ENCODE measurements at places on chromosomes 16 and 17.

DNA sequence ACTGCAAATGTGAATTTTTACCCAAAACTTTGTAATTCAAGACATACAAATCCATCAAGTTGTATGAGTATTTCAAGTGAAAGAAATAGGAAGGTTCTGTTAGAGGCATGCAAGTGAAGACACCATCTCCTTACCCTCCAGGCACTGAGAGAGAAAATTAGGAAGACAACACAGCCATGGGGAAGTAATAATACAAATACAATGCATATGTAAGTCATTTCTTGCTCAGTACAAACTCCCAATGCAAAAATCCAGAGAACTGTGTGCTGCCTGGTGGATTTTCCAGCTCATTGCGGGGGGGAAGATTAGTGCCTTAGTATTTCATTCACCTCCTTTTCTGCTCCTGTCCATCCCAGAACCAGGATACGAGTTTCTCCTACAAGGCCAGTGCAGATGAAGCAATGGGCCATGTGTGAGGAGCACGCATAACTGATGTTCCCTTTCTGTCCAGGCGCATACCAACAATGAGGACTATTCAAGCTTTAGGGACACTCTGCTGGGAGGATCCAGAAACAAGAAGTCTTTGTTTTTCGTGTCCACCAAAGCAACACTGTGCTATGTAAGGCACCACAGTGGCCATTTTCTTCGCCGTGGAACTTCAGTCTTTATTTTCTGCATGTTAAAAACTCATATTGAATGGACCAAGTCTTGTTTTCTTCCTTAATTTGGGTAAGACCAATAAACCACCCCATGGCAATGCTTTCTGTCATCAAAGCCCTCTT, 143.7 kb upstream of the RCVRN start:
- no peak for DNase-seq

DNA sequence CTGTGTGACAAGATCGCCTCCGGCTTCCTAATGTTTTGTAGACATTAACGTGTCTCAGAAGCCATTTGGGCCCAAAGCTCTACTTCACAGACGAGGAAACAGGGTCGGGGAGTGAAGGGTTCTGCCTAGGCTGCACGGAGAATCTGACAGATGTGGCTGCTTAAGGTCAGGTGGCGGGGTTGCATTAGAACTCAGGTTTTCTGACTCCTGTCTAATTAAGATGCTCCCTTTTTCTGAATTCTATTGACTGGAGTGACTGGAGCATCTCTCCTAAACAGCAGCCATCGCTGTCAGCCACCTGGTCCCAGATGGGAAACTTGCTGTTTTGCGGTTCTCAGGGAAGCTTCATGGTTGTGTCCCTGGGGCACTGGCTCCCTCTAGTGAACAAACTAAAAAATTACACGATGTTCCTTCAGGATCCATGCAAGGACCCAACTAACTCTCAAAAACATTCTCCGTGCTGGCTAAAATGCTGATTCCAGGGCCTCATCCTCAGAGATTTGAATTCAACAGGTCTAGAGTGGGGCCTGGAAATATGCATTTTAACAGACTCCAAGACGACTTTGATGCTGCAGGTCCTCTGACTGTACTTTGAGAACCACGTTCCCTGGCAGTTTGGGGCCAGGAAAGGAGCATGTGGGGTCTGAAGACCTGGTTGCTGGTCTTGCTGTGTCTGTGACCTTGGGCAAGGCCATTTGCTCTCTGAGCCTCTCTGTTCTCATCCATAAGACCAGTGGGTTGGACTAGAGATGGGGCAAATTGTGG, 117.4 kb downstream of the IRF8 start:
- DNase-seq: peak; percentile 75

DNA sequence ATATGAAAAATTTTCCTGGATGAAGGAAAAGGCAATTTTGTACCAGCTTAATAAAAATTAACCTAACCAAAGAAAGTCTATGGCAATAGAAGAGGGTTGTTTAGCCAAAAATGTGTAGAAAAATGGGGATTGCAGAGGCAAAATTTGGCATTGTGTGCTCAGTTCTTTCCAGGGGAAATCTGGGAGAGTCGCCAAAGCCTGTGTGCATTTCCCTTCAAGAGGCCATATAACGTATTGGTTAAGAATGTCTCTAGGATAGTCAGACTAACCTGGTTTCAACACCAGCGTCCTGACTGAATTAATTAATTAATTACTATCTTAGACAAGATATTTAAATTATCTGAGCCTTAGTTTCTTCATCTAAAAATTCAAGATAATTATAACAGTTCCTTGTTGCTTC, 44.8 kb upstream of the HLF start:
- DNase-seq: no peak

DNA sequence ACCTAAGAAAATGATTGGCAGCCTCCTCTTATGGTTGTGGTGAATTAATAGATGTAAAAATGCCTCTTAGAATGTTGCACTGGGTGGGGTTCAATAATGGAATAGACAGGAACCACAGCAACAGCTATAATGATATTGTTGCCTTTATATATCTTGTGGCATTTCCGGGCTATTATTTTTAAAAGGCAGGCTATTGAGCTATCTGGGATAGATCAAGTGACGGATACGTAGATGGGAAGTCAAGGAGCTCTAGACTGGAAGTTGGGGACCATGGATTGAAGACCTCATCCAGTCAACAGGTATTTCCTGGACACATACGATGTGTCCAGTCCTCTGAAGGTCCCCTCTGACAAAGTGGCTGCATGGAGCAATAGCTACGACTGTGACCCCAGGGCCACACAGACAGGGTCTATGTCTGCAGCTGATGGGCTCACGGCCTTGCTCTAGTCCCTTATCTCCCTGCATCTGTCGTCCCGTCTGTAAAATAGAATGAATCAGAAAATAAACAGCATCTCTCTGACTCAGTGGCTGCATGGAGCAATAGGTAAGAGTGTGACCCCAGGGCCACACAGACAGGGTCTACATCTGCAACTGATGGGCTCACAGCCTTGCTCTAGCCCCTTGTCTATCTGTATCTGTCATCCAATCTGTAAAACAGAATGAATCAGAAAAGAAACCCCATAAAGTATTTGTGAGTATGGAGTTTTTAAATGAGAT, 117.7 kb upstream of the FOXF1 start:
- no peak for DNase-seq

GRCh38 chr17:58321571-58322525, 6.7 kb downstream of the TSPOAP1 start:
- DNase-seq: no peak

DNA sequence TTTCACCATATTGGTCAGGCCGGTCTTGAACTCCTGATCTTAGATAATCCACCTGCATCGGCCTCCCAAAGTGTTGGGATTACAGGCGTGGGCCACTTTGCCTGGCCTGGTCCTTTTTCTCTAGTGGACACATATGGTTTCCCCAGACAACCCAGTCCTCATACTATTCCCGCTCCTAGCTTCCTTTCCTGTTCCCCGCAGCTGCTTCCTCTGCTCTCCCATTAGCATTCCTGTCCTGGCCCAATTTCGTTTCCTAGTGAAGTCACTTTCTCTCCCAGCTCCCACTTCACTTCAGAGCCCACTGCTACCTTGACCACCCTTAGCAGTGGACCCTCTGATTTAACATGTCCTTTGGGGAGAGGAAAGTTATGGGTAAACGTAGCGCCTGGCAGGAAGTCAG, 11.3 kb downstream of the KATNIP start:
- DNase-seq: no peak

DNA sequence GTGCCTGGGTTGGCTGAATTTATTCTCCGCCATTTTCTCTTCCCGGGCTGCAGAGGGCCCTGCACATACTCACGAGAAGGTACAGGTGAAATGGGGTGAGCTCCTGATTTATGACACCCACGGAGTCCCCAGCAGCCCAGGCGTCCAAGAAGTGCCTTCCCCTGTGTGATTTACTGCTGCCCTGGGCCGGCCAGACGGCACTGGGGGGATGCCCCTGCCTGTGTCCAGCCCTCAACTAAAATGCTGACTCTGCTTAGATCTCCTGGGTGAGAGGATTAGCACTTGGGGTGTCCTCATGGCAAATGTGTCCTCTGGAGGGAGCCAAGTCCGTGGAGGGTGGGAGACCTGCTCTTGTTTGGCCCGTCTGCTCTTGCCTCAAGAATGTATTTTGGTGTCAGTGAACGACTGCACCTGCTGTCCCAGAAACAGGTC, 132.4 kb downstream of the MAF start:
- no peak for DNase-seq

- peak; percentile 99 for DNase-seq
Measured at GRCh38 chr17:81393684-81394376, 1.4 kb upstream of the BAHCC1 start.

DNA sequence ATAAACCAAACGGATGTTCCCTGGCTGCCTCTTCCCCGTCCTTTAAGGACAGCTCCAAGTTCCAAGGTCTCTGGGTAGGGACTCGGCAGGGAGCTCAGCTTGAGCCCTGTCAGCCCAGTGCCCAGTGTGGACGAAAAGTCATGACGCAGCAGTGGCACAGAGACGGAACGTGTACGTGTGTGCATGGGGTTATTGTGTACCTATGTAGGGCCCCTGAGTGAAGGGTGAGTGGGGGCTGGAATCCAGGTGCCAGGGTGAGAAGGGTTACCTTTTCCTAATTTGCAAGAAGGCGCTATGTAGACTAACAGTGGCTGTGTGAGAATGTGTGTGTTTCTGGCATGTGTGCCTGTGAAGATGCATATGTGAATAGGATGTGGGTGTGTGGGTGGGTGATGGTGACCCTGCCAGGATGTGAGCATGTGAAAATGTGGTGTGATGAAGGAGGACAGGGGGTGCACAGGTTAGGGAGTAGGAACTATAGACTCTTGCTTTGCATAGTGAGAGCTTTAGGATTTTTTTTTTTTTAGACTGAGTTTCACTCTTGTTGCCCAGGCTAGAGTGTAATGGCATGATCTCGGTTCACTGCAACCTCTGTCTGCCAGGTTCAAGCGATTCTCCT, 6.0 kb downstream of the SCN4A start:
- no peak for DNase-seq

GRCh38 chr16:2915196-2915929, 3.6 kb downstream of the FLYWCH1 start:
- DNase-seq: no peak

DNA sequence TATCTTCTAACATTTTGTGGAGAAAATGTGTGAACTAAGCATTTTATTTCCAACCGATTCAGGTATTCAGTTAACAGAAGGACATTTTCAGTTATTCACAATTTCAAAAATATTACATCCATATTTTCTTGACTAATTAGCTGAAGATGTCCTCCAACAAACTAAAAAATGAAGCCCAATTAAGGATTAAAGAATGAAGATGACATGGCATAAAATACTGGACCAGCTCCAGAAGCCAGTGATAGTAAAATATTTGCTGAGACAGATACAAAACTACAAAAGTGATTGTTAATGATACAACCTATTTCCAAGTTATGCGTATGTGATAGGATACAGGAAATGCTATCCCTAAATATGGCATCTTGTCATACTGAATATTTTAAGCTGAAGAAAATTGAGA, 48.6 kb downstream of the PMP22 start:
- no peak for DNase-seq

GRCh38 chr16:88854306-88855111, 2.2 kb downstream of the GALNS start:
- DNase-seq: peak; percentile 22

DNA sequence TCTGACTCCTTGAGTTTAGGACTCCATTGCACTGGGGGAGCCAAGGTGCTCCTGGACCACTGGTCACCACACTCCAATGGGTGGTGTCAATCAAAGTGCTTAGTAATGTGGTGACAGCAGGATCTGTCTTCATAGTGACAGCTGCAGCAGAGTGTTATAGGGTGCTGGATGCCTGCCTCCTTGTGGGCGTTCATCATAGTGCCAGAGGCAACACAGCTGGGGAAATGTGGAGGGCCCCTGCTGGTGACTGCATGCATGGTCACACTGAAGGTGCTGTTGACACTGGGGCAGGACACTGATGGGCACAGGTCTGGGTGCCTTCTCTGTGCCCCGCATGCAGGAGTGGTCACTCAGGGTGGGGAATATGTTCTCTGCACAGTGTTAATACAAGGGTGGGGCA, 177.5 kb upstream of the CDH8 start:
- DNase-seq: no peak

DNA sequence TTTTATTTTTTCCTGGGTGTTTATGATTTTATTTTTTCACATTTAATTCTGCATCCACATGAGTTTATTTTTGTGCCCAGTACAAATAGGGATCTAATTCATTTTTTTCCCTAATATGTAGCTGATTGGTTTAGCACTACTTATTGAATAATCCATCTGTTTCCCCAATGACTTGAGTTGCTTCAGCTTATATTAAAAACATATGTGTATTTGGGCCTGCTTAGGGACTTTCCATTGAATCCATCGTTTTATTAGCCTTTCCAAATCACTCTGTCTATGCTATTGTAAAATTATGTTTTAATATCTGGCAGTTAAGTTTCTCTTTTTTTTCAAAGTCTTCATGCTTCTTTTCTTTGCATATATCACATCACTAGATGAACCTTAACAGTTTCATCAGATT, 42.2 kb downstream of the WWP2 start:
- DNase-seq: no peak

DNA sequence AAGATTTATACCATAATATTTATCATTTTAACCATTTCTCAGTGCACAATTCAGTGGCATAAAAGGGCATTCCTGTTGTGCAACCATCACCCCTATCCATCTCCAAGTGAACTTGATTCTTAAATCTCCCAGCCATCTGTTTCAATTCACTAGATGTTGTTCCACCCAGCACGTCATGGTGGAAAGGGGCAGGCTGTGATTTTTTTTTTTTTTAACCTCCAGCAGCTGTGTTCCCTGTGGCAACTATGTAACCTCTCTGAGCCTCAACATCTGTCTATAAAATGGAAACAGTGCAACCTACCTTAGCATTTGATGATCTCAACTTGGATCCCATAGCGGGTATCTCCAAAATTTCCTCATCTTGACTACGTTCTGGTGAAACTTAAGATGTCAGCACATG, 604.5 kb downstream of the WWOX start:
- DNase-seq: no peak

GRCh38 chr16:77225182-77225581, 26.0 kb downstream of the SYCE1L start:
- DNase-seq: no peak

DNA sequence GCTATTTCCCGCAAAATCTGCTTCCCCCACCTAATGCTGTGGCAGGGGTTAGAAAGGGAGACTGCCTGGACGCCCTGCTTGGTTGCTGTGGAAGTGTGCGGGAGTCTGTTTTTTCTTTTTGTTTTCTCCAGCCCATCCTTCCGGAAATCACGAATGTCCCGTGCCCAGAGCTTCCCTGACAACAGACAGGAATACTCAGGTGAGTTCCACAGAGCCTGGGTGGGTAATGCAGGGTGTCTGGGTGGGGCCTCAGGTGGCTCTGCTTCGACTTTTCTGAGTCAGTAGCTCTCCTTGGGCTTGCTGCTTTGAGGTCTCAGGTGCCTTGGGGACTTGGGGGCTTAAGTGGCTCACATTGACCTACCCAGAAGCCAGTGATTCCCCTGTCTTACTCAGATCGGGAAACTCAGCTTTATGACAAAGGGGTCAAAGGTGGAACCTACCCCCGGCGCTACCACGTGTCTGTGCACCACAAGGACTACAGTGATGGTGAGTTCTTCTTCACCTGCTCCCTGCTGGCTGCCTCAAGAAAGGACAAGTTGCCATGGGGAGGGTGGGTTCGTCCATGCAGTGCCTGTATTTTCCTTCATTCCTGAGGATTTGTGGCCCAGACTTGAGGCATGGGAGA, 11.4 kb downstream of the LIMD2 start:
- DNase-seq: no peak

- peak; percentile 72 for DNase-seq
Measured at GRCh38 chr16:5490499-5490898, 392.9 kb upstream of the EEF2KMT start.

GRCh38 chr17:74235040-74235581, 21.7 kb downstream of the TTYH2 start:
- DNase-seq: no peak
